Neural progenitor cell (in vitro differentiated cells): ENCODE measurements at places on chromosomes 4 and X. TPM values are rescaled to one million over a fixed set of nuclear protein-coding genes. Genes with fewer than 3 reads are reported as not detected.

DNA sequence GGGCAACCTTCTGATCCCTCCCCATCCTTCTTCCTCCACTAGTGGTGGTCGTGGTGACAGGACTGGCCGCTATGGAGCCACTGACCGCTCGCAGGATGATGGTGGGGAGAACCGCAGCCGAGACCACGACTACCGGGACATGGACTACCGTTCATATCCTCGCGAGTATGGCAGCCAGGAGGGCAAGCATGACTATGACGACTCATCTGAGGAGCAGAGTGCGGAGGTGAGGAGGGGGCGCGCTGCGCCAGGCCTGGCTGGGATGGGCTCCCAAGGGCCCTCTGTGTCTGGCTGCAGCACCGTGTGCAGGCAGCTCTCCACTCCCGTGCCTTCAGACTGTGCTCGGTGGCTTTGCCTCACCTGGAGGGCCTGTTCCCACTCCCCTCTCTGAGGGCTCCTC is 24.3 kb downstream of the RBM10 start:
- H3K27me3 ChIP-seq, result no peaks in the 10 kb centered on the region
- no peaks in the 10 kb centered on the region for H3K4me1 ChIP-seq
- H3K27ac ChIP-seq, result no peak overlapping the region
- DNase-seq, result no peak
- no peak overlapping the region for H3K4me3 ChIP-seq
- H3K36me3 ChIP-seq, result no peaks in the 10 kb centered on the region

DNA sequence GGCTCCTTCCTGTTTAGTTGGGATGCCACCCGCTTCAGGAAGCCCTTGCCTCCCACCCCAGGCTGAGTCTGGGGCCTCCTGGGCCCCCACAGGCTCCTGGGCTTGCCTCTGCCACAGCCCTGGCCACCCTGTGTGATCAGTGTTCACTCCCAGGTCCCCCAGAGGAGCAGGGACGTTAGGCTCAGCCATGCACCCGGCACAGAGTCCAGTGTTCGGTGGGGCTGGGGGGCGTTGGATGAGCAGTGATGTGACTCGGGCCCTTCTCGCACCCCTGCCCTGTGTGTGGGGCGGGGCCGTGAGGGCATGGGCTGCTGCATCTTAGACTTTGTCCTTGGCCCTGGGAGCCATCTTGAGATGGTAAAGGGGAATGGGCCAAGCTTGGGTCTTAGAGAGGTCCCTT is 29.9 kb upstream of the HTRA3 start:
- no peak overlapping the region for H3K4me3 ChIP-seq
- H3K4me1 ChIP-seq, result no peaks in the 10 kb centered on the region

- DNase-seq, result no peak
- no peaks in the 10 kb centered on the region for H3K27me3 ChIP-seq
- no peak overlapping the region for H3K4me3 ChIP-seq
- no peak overlapping the region for H3K27ac ChIP-seq
- no peaks in the 10 kb centered on the region for H3K4me1 ChIP-seq
Measured at GRCh38 chrX:131778269-131779218, 234.7 kb downstream of the OR13H1 start.

DNA sequence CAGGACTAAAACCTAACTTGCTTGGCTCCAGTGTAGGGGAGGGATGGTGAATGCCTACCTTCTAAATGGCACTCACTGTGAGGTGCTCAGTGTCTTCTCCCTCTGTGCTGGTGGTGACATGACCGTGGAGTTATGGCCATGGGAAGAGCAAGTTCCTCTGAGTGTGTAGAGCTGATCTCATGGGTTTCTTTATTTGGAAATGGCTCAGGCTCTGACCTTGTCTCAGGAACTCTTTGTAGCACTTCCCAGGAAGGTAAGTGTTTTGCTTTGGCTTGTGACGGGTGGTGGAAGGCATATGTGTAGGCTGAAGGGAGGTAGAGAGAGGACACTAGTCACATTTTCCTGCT is 6.4 kb downstream of the MSN start:
- H3K4me1 ChIP-seq, result peaks cover 4% of the 10 kb centered on the region
- no peak overlapping the region for H3K4me3 ChIP-seq
- H3K27ac ChIP-seq, result no peak overlapping the region
- no peaks in the 10 kb centered on the region for H3K27me3 ChIP-seq
- H3K36me3 ChIP-seq, result no peaks in the 10 kb centered on the region
- DNase-seq, result no peak

YIPF7 gene
- not detected in 2 replicates for total RNA-seq
